AG04449 (cell line): ENCODE measurements at places on chromosomes 7 and 10.

DNA sequence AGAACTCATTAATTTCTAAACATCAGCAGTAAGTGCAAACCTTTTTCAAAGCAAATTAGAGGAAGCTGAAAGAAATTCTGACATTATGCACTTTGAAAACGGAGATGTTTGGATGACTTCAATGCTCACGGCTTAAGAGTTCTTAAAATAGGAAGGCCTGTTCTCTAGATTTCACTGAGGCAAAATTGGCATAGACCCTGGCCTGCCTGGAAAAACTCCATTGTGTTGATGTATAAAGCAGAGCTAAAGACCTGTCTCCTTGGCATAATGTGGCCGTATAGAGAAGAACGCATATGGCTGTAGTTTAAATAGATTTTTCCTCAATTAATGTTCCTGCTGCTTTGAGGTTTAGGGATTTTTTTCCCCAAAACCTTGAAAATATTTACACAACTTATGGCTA lies 24.5 kb upstream of the AGMO start:
- DNase-seq = no peak

DNA sequence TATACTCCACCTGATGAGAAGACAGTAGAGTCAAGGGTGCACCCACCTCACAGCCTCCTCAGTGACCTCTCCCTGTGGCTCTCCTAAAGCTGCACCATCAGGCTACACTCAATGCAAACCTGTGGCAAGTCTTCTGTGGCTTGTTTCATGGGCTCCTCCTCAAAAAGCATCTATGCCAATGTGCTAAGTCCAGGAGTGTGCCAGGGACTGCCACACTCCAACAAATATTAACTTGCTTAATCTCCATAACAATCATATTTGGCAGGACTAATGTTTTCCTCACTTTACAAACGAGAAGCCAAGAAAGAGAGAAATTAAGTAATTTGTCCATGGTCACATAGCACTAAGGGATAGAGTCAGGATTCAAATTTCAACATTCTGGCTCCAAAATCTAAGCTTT lies 11.9 kb downstream of the NRAP start:
- no peak for DNase-seq

DNA sequence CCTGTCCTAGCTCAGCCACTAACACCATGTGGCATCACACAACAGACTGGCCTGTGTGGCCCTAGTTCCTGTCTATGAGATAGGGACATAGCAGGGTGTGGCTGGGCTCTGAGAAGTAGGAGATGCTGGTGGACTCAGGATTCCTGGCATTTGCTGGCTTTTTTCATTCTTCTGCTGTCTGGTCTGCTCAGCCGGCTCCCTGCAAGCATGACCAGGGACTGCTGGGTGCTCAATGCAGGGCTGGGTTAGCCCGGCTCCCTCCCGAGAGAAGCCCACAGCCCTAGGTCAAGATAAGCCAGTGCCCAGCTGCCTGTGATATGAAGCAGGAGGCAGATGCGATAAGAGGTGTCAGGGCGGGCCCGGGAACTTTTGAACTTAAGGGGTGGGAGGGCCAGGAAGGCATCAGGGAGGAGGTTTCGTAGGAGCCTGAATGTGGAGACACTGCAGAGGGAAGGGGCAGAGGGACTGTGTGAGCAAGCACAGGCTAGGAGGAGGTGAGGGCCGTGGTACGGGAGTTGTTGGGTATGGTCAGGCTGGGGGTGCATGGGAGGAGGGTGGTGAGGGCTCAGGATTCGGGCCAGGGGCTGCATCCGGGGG lies 3.5 kb downstream of the AQP1 start:
- DNase-seq = no peak

DNA sequence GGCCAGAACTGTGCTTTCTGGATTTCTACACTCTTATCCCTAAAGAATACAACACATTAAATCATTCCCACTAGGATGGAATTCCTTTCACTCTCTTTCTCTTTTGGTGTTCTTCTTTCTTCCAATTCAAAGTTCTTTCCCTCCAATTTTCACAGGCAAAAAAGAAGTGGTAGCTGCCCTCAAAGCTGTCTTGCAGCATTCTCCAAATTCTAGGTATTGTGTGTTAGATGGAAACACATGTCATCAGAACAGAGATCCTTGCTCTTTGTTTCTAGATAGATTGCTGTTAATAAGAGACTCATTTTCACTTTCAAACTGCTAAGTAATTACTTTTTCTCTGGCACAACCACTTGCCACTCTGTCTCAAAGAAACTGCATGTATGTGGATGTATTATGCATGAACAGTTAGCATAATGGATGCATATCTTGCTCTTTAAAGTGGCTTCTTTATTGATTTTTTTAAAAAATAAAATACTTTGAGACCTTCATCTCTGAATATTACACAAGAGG lies 31.0 kb downstream of the SHTN1 start:
- DNase-seq = no peak

DNA sequence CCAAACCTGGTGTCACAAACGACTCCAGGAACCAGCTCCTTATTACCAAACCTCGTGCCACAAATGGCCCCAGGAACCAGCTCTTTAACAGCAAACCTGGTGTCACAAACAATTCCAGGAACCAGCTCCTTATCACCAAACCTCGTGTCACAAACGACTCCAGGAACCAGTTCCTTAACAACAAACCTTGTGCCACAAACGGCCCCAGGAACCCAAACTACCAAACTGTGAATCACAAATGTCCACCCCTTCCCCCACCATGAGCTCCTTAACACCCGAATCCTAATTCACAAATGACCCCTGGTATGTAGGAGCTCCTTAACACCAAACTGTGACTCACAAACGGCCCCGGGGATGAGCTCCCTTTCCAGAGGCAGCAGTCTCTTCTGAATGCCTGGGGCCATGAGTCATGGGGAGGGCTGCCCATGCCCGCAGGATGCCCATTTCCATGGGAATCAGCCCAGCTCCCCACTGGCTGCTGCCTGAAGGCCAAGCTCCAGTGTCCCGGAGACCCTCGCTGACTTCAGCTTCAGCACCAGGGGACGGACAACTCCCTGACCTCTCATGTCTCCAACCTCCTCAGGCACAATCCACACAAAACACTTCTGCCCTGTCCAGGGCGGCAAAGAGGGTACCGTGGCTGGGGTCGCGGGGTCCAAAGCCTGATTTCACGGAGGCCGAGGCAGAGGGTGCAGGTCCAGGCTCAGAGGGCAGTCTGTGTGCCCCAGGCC lies 213.1 kb downstream of the ELFN1 start:
- DNase-seq = peak; percentile 53

DNA sequence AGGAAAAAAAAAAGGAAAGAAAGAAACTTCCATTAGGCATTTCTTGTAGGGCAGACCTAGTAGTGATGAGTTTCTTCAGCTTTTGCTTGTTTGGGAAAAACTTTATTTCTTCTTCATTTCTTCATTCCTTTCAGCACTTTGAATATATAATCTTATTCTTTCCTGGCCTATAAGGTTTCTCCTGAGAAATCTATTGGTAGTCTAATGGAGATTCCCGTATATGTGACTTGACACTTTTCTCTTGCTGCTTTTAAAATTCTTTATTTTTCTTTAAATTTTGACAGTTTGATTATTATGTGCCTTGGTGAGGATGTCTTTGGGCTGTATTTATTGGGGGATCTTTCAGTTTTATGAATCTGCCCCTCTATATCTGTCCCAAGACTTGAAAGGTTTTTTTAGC lies 3.9 kb upstream of the BTAF1 start:
- DNase-seq = no peak

DNA sequence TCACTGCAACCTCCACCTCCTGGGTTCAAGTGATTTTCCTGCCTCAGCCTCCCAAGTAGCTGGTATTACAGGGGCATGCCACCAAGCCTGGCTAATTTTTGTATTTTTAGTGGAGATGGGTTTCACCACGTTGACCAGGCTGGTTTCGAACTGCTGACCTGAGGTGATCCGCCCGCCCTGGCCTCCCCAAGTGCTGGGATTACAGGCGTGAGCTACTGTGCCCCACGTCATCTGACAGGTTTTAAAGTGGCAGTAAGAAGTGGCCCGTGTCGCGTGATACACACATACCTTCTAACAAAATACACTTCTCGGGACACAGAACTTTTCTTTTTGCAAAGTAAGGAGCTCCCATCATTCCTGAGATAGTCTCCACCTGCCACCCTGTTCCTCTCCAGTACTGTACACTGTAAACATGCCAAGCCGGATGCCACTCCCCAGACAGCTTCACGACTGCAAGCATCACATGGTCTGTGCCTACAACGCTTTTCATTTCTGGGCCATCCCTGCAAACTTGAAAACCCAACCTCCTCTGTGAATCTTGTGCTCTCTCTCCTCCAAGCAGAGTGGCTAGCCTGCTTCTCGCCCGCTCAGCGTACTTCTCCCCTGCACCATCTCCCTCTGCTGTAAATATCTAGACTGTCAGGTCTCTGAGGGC lies 256.3 kb upstream of the KLF14 start:
- DNase-seq = no peak

DNA sequence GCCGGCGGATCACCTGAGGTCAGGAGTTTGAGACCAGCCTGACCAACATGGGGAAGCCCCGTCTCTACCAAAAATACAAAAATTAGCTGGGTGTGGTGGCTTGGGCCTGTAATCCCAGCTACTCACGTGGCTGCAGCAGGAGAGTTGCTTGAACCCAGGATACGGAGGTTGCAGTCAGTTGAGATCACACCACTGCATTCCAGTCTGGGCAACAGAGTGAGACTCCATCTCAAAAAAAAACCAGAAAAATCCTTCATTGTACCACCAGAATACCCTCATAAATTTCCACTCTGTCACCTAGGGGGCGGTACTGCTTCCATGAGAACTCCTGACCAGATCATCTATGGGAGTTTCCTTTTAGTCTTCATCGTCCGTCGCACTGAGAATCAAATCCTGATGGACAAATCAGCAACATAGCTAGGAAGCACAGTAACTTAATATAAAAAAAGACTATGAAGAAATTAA lies 225.8 kb upstream of the KLF14 start:
- no peak for DNase-seq

- no peak for DNase-seq
These were observed 92.3 kb downstream of the CTNNA3 start for GRCh38 chr10:67603701-67604100.

DNA sequence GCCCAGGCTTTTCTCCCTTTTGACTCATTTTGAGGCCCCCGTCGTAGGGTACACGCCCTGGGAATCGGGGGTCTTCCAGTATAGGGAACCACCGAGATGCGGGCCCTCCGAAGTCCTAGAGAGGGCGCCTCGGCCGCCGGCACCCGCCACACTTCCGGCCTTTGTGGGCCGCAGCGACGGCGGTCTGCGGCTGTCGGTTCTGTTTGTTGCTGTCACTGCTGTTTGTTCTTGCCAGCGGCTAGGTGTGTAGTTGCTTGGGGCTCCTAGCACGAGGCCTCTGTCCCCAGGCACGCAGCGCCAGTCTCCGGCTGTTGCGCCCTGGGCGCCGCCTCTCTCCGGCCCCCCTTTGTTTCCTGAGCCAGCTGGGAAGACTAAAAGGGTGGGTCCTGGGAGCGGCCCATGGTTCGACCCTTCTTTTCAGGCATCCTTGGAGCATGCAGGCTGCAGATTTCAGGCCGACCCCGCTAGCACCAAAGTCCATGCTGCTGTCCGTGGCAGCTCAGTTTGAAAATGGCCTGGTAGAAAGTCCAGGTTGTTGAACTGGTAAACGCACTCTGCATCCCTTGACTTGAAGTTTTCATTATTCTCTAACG lies 17.8 kb upstream of the ZKSCAN1 start:
- no peak for DNase-seq

- no peak for DNase-seq
These were observed 409.4 kb downstream of the SH2D4B start for GRCh38 chr10:80946957-80947726.

DNA sequence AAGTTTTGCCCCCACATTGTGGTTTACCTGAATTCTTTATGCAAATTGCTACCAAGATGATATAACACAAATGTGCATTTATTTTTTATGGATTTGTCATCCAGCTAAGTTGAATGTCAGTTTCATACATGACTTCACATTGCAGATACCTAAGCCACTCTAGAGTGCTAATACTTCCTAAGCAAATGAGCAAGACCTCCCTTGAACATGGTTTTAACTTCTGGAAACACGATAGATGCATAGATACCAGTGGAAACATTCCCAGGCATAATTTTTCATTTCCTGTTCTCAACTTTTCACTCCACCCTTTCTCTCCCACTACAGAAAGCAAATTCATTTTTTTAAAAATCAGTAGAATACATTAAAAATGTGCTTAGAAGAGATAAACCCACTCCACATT lies 20.3 kb downstream of the GOT1 start:
- DNase-seq = no peak

GRCh38 chr7:107167483-107168232 lies 1.1 kb upstream of the HBP1 start:
- DNase-seq = peak; percentile 45

DNA sequence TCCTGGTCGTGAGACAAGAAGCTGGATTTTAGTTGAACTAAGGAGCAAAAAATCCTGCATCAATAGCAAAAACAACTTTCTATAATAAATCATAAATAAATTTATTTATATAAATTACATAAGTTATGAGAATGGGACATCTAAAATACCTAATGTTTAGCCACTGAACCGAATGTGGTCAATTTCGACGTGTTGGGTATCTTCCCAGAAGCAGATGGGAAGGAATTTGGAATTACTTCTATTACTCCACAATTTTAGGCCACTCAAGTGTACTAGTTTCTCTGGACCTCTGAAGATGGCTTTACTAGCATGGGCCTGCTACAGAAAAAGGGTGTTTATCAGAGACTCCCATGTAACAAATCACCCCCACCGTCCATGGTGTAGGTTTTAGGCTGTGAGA lies 172.0 kb downstream of the PRPF18 start:
- DNase-seq = no peak

- DNase-seq = no peak
These were observed 57.3 kb upstream of the FGFR2 start for GRCh38 chr10:121655254-121656144.

GRCh38 chr7:42930889-42931288 lies 1.1 kb downstream of the PSMA2 start:
- DNase-seq = no peak

GRCh38 chr10:5933909-5934546 lies 43.3 kb downstream of the IL15RA start:
- DNase-seq = no peak

DNA sequence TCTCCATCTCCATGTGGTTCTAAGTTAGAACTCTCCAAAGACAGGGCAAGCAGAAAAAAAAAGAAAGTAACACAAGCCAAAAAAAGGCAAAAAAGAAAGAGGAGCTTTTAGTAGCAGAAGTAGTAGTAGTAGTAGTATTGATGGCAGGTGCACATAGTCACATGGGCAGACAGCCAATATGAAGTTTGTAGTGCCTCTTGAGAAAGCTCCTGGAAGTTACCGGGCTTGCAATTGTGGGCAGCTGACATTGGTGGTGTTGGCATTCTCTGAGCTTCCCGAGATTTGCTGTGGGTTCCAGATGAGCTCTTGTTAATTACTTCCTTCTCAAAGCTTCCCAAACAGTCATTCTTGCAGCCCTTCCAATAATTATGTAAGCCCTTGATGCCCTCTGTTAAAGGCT lies 1128.5 kb downstream of the TYW1 start:
- DNase-seq = no peak

- DNase-seq = no peak
These were observed 129.9 kb downstream of the ABCA13 start for GRCh38 chr7:48301201-48301600.

- no peak for DNase-seq
These were observed 657.2 kb upstream of the GALNT17 start for GRCh38 chr7:70474639-70475234.
